Fibroblast of pulmonary artery (primary cell): ENCODE measurements at places on chromosomes 1 and 21.
A peak's percentile ranks its signal among the peaks of the same experiment; 100 is the strongest.

DNA sequence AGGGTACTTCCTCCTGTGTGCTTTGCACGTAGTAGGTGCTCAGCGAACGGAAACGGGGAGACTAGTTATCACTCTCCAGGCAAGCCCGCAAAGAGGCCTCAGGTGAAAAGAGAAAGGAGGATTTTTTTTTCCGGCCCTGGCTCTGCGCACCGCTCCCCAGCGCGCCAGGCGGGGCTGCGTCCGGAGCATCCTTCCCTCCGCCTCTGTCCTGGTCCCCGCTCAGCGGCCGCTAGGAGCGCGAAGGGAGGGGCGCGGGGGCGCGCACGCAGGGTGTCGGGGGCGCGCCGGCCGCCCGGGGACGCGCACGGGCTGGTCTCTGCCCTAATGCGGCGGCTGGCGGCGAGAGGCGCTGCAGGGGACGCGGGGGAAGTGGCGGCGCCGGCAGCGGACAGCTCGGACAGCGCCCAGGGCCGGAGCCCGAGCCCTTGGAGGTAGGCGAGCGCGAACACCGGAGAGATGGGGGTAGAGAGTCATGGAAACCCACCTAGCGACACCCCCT lies 42.3 kb upstream of the NFASC start:
- peak; percentile 8 for DNase-seq

- no peak for DNase-seq
Observed at GRCh38 chr21:45894906-45895777, 86.4 kb upstream of the COL6A1 start.

DNA sequence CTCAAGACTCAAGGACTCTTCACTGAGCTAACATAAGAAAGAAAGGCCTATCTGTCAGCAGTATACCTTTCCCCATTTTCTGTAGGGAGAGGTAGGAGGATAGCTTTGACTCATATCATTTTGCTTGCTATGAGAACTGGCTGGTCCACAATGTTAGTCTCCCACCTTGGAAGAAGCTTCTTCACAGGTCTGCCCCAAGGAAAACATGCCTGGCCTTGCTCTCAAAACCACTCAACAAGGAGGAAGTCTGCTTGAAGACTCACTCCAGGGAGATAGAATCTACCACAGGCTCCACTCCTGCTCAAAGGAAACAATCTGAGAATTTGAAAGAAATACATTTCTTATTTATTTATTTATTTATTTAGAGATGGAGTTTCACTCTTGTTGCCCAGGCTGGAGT lies 29.5 kb upstream of the LAMC1 start:
- no peak for DNase-seq

GRCh38 chr1:148355976-148356375 lies 127.1 kb downstream of the PPIAL4G start:
- no peak for DNase-seq

DNA sequence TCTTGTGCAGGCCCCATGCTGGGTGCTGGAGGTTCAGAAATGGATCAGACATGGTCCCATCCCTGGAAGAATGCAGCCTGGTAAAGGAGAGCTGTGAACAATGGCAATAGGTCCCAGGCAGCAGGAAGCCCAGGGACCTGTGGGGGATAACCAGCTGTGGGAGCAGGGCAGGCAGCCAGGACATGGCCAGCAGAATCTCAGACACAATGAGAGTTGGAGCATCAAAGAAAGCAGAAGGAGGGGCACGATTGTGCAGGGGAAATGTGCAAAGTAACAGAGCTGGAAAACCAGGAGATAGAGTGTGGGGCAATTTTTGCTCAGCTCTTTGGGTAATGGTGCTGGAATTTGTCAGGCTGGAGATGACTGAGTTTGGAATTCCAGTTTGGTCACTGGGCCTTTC lies 44.3 kb downstream of the C8B start:
- DNase-seq = peak; percentile 55

- DNase-seq = peak; percentile 44
Observed at GRCh38 chr1:234856845-234857245, 246.9 kb upstream of the IRF2BP2 start.

GRCh38 chr1:219113261-219113660 lies 60.4 kb upstream of the LYPLAL1 start:
- DNase-seq = peak; percentile 25

DNA sequence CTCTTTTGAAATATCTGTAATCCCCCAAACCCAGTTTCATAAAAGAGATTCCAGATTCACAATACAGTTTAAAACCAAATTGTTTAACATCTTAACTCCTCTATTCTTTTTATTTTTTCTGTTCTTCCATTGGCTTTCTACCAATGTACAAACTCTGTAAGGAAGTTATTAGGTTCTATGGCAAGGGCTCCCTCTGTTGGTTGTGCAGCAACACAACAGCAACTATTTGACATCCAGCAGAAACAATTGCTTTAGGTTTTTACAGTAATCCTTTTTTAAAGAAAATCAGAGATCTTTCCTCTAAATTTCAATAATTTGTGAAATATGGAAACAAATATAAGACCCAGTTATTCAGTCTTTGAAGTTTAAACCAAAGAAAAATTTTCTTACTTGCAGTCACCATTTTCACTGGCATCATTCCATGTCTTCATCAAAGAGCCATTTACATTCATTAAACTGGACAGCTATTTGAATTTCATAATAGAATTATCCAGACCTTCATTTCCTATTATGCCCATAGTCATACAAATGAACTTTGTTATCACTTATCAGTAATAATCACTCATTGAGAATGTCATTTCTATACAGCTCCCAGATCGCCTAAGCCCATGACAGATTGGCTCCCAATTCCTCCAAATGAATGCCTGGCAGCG lies 46.5 kb upstream of the RNF11 start:
- DNase-seq = peak; percentile 86

- no peak for DNase-seq
Observed at GRCh38 chr1:63847308-63847910, 73.6 kb downstream of the ROR1 start.

- DNase-seq = peak; percentile 69
Observed at GRCh38 chr1:198528364-198528763, 12.1 kb downstream of the ATP6V1G3 start.

GRCh38 chr1:245875581-245876261 lies 631.4 kb downstream of the SMYD3 start:
- DNase-seq = peak; percentile 30

DNA sequence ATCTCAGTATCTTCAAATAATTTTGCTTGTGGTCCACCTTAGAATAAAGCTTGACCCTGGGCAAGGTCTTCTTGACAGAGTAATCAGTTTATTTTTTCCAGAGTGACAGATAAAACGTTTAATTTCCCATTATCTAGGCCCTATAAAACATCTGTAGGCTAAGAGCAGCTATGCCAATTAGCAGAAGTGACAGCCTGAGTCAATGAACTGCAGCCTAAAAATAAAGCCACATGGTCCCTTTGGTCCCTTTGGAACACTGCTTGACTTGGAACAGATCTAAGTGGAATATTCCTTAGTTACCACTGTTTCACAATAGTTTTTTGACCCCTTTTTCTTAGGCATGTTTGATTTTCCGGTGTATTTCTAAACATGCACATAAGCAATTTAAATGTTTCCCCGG lies 6.3 kb upstream of the RGS13 start:
- no peak for DNase-seq

- DNase-seq = peak; percentile 54
Observed at GRCh38 chr1:244226435-244226834, 175.4 kb downstream of the ZBTB18 start.

GRCh38 chr1:11308699-11309224 lies 35.8 kb downstream of the UBIAD1 start:
- no peak for DNase-seq

DNA sequence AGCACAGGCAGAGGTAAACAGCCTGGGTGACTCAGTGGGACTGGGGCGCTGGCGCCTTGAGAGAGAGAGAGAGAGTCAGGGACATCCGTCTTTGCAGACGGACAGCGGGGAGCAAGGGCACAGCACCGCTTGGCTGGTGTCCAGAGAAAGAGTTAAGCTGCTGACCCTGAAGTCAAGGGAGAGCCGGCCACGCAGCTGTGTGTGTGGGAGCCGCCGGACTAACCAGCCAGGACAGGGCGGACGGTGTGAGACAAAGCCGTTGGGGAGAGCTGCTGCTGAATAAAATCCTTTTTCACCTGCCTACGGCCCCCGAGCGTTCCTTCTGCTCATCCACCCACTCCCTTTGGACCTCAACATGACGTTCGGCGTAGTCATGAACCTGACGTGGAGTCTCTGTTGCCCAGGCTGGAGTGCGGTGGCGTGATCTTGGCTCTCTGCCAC lies 14.5 kb downstream of the CFAP74 start:
- DNase-seq = peak; percentile 71

GRCh38 chr1:203276408-203276807 lies 28.9 kb upstream of the BTG2 start:
- DNase-seq = no peak

DNA sequence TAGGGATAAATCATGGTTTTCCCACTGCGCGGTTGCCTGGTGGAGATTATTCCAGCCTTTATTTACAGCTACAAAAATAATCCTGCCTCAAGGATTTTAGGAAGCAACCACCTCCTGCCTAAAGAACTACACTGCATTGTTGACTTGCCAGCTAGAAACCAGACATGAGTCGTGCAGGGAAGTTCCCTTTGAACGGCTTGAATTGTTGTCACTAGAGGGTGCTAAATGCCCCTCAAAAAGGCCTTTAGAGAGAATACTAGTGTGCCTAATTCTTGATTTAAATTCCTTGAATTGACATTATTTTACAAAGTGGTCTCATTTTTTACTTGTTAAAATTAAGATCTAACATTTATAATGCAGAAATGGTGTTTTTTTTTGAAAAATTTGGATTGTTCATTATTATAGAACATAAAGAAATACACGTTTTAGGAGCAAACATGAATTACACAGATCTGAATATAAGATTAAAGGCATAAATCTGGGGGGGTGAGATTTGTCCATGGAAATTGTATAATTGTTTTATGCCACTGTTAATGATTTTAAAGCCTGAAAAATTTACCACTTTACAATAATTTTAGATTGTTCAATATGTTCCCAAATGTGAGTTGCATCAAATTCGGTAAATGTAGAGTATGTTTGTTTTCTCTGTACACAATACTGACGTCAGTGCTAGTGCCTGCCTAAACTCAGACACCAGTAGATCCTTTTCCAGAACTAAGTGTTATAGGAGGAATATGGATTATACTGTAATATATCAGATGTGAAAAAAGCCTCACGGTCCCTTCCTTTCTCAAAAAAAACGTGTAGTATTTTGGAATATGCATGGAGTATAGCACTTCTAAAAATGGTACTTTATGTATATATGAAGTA lies 7.6 kb upstream of the ERG start:
- DNase-seq = peak; percentile 87

GRCh38 chr1:5492846-5493245 lies 499.4 kb downstream of the NPHP4 start:
- DNase-seq = no peak

DNA sequence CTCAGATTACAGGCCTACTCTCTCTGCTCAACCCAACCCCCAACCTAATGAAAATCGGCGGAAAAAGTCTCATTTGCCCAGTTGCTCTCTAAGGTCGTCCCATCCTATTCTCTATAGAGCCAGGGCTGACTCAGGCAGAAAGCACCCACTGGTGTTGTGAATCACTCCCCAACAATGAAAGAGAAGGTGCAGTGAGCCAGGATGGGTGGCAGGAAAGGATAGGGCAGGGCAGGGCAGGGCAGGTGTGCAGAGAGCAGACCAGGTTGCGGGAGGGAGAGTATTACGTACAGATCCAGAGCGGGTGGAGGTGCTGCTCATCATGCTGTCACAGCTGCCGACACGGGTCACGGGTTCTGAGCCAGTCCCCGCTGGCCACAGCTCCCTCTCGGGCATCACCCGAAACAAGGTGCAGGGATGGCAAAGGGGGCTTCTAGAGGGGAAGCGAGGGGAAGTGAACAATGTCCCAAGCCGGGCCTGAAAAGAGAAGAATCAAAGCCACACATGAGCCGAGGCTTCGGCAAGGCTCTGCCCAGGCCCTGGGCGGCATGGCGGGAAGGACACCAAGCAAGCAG lies 5.3 kb downstream of the C1orf116 start:
- DNase-seq = no peak

GRCh38 chr1:37148663-37149062 lies 114.3 kb upstream of the GRIK3 start:
- DNase-seq = no peak

- no peak for DNase-seq
Observed at GRCh38 chr1:228378873-228379460, 27.7 kb downstream of the TRIM11 start.

GRCh38 chr1:231465051-231465450 lies 43.0 kb upstream of the EGLN1 start:
- no peak for DNase-seq

DNA sequence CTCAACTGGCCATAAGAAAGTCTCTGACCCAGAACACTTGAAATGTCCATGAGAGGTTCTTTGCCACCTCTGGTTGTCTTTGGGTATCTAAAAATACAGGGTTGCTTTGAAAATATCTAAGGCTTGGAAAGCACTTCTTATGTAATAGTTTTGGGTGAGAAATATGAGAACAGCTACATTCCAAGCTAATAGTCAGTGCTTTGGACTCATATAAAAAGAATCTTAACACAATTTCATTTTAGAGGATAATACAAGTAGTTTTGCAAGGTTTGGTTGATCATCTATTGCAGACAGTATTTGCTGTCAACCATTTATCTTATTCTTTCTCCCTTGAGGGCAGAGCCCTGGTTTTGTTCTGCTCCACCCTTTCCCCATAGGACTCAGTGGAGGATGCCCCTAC lies 207.5 kb downstream of the KCNK2 start:
- no peak for DNase-seq

- DNase-seq = no peak
Observed at GRCh38 chr21:20306836-20307235, 691.4 kb upstream of the NCAM2 start.

DNA sequence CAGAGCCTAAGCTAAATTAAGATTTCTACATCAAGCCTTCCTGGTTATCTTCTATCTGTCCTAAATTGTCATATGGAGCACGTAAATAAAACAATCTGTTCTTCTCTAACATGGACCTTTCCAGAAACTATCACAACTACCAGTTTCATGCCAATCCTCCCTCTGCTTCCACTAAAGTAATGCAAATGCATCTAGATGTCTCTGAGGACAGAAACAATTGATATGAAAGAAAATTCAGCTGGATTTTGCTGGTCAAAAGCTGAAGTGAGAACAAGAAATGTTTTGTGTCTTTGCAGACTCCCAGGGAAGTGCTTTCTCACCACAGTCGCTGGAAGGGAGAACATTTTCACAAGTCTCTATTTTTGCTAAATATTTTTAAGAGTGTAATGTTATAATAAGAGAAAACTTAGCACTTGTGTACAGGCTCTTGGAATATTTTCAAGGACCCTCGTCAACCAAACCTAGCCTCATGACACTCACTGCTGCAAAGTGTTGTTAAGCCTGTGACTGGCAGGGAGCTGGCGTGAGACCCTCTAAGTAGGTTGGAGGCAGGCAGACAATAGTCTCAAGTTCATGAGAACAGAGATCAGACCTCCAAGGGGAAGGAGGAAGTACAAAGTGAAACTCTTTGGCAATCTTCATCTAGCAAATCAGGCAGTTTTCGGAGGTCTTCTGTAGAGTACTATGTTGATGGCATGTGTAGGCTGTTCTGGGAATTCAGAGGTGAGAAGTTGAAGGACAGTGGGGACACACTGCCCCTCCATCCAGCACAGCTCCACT lies 38.8 kb downstream of the DNASE2B start:
- no peak for DNase-seq
